Stimulated activated CD8-positive, alpha-beta memory T cell treated with anti-CD3 and anti-CD28 coated beads, Interleukin-7, amount 100 ng/mL, for 1 hour (primary cell): ENCODE measurements at places on chromosomes 4 and X.

DNA sequence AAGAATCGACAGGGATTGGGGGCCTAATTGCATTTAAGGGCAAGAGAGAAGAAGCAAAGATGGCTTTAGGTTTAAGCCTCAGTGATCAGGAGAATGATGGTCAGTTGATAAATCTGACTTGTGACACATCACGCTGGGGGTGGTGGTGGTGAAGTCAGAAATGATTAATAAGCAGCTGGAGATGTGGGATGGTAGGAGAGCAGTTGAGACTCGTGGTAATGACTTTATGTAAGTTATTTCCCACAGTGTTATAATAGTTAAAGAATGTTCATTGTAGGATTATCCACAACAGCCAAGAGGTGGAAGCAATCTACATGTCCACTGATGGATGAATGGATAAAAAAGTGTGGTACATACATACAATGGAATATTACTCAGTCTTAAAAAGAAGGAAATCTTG is 178.9 kb upstream of the GPC4 start:
- DNase-seq, result no peak

- no peak for DNase-seq
Observed at GRCh38 chr4:148061795-148062194, 329.9 kb downstream of the ARHGAP10 start.

DNA sequence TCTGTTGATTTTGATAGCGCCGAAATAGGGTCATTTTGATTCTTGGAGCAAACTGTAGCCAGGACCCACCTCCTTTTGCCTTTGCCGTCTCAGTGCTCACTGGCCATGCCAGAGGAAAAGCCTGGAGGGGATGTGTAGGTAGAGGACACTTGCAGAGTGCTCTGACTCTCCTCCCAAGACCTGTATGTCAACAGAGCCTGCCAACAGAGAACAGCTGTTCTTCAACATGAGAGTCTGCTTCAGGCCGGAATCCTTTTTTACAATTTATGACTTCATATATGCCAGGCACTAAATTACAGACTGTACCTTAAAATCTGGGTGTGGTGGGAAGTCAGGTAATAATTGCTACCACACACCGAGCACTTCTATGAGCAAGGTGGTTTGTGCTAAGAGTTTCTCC is 94.2 kb downstream of the KDR start:
- DNase-seq, result no peak

GRCh38 chrX:92260102-92260501 is 480.9 kb downstream of the PCDH11X start:
- no peak for DNase-seq

DNA sequence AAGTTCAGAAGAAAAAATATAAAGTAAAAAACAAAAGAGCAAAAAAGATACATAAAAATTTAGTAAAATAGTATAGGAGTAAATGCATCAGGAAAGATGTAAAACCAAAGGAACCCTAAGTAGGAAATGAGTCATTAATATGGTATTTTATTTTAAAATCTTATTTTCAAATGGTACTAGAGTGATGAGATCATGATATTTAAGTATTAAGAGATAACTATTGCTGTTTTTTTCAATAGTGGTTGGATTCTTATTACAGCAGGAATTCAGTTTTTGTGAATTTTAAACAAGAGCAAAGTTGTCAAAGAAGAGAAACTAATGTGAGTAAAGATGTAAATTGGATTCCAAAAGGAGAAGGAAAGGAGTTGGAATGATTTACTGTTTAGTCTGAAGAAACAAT is 20.0 kb downstream of the EMCN start:
- DNase-seq, result no peak
